Neuronal stem cell (in vitro differentiated cells): ENCODE measurements at places on chromosomes 2 and 18.

- no peaks in the 10 kb centered on the region for H3K27me3 ChIP-seq
- no peak for DNase-seq
- H3K4me3 ChIP-seq, result no peak overlapping the region
- H3K36me3 ChIP-seq, result no peaks in the 10 kb centered on the region
- peaks cover 8% of the 10 kb centered on the region for H3K4me1 ChIP-seq
These were observed 75.9 kb downstream of the TXNL1 start for GRCh38 chr18:56562479-56562878.

DNA sequence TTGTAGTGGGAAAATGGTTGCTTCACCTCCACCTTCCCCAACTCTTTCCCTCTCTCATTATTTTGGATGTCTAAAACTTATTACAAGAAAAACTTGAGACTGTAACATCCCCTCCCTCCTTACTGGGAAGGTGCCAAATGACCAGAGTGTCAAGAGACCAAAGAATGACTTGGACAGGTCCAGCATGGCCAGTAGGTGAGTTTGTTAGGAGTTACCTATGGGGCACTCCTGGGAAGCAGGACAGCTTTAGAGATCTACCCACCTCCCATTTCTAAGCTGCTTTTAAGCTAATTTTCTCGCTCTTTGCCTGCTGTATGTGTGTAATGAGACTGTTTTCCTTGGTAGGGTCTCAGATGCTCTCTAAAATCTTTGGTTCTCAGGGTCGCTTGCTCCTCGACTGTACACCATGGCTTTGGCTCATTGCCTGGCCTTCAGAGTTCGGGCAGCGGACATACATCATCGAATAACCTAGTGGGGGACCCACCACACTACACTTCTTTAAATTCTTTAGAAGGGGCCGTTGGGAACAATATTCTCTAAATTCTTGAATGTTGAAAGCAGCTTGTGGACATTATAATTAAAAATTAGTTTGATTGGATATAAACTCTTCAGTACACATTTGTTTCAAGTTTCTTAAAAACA is 45.2 kb downstream of the SLC30A6 start:
- no peak for DNase-seq
- H3K4me1 ChIP-seq, result no peaks in the 10 kb centered on the region
- H3K36me3 ChIP-seq, result peaks cover 61% of the 10 kb centered on the region
- no peak overlapping the region for H3K27ac ChIP-seq
- H3K4me3 ChIP-seq, result no peak overlapping the region

DNA sequence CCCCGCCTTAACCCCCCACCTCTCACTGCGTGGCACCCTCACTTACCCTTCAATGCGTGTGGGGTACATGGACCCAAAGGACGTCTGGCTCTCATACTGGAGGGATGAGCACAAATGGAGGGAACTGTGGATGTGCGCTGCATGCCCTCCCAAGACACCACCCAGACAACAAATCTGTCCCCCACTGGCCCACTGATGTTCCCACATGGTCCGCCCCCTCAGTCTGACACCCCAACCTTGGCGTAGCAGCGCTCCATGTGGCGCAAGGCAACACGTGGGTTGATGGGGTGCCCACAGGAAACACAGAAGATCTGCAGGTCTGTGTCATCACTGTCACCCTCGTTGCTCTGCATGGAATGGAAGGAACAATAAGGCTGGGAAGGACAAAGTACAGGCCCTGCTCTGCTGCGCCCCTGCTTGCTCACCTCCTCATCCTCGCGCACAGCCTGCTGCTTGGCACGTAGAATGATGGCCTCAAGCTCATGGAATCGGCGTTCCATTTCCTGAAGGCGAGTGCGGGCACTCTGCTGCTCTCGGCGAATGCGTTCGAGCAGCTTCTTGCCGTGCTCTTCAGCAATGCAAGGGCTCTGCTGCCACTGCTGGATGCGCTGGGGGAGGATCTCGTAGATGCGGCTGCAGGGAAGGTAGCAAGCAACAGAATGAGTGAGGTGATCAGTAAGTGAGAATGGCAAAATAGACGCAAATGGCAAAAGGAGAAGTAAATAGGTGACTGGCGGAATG is 2.3 kb upstream of the MBD1 start:
- no peak for DNase-seq
- H3K4me3 ChIP-seq, result no peak overlapping the region
- peaks cover 6% of the 10 kb centered on the region for H3K4me1 ChIP-seq
- H3K27me3 ChIP-seq, result no peaks in the 10 kb centered on the region

DNA sequence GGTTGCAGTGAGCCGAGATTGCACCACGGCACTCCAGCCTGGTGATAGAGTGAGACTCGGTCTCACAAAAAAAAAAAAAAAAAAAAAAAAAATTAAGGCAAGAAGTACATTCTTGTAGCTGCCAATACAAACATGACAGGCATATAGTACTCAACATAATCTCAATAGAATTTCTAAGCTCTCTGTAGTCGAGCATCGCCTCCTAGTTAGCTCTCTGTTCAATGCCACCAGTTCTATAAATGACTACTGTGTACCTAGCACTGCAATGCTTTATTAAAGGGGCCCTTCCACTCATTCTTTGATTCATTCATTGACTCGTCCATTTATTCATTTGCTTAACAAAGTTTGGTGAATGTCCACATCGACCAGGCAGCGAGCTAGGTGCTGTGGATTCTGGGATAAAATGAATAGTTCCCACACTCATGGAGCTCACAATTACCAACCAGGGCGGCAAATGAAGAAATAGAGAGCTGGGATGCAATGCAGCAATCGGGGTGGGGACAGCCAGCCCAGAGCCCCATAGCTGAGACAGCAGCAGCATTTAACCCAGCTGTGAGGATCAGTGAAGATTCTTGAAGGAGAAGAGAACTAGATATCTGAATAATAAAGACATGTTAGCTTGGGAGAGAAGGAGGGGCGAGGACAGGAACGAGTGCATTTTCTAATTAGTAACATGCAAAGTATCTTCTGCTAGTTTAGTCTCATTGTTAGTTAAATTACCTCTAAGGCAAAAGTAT is 349.8 kb downstream of the LPIN1 start:
- H3K4me1 ChIP-seq, result peaks cover 8% of the 10 kb centered on the region
- no peak for DNase-seq
- no peaks in the 10 kb centered on the region for H3K36me3 ChIP-seq

DNA sequence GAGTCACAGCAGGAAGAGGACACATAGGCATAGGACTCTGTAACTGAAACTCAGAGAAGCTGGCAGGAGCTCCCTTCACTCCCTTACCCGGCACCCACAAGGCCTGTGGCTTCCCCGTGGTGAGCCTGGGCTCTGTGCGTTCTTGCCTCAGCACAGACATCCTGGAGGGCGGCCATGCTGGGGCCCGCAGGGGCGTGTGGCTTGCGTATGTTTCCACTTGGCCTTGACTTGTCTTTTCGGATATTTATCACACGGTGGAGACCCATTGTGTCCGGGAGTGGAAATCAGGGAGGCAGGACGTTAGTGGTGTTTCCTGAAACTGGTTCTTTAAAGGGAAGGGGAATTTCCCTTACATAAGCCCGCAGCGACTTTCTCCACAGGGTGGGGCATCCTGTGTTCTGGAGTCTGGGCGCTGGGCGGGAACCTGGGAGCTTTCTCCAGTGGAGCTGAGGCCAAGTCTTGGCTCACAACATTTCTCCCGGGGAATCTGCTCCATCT is 49.9 kb upstream of the EML6 start:
- no peak for DNase-seq
- H3K27me3 ChIP-seq, result no peaks in the 10 kb centered on the region
- no peak overlapping the region for H3K4me3 ChIP-seq
- no peaks in the 10 kb centered on the region for H3K4me1 ChIP-seq
- peaks cover 11% of the 10 kb centered on the region for H3K36me3 ChIP-seq

- no peaks in the 10 kb centered on the region for H3K4me1 ChIP-seq
- no peaks in the 10 kb centered on the region for H3K36me3 ChIP-seq
- no peak for DNase-seq
- peaks cover 18% of the 10 kb centered on the region for H3K27me3 ChIP-seq
- H3K27ac ChIP-seq, result no peak overlapping the region
These were observed 21.6 kb downstream of the KCNG2 start for GRCh38 chr18:79819064-79819967.

DNA sequence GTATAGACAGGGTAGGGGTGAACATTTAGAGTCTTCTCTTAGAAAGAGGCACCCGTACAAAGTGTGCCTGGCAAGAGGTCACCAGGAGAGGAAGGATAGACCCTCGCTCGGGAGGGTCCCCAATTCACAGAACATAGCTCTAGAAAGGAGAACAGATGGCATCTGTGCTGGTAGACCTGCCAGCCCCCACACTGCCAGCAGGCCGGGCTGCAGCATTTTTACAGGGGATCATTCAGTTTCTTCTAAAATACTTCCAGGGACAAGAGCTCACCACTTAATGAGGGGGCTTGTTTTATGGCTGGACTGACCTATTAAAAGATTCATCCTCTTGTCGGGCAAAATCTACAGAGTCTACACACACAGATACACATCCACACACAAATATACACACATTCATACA is 149.9 kb downstream of the SEPTIN10 start:
- no peak for DNase-seq
- no peak overlapping the region for H3K4me3 ChIP-seq
- H3K27me3 ChIP-seq, result no peaks in the 10 kb centered on the region

DNA sequence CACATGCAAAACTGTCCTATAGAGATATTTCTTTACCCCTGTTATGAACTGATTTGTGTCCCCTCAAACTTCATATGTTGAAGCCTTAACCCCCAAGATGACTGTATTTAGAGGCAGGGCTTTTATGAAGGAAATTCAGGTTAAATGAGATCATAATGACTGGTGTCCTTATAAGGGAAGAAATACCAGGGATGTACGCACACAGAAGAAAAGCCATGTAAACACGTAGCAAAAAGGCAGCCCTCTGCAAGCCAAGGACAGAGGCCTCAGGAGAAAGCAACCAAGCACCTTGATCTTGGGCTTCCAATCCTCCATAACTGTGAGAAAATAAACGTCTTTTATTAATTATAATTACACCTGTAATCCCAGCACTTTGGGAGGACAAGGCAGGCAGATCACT is 101.3 kb upstream of the NDUFV2 start:
- H3K4me3 ChIP-seq, result no peak overlapping the region
- DNase-seq, result no peak
- H3K36me3 ChIP-seq, result no peaks in the 10 kb centered on the region
- H3K4me1 ChIP-seq, result peaks cover 5% of the 10 kb centered on the region

DNA sequence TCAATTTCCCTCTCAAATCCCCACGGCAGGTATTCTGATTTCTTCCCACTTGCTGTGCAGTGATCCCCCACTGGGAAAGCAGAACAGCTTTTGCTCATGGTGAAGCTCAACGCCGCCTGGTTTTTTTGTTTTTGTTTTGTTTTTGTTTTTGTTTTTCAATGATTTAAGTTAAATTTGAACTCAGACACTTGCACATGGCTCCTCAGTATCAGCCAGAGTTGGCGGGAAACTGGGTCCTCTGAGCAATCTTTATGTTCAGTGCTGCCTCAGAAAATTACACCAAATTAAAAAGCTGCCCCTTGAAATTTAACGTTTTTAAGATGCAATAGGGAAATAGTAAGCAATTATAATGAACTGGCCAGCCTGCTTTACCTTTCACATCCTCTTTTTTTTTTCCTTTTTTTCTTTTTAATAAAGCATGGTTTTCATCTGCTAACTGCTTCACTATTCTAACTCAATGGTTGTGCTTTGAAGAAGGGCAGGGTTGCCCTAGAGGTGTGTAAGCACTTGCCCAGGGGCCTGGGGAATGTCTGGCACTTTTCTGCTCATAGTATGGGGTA is 277.0 kb upstream of the HNRNPA3 start:
- no peaks in the 10 kb centered on the region for H3K36me3 ChIP-seq

- no peaks in the 10 kb centered on the region for H3K4me1 ChIP-seq
- H3K27ac ChIP-seq, result no peak overlapping the region
These were observed 14.6 kb downstream of the EML4 start for GRCh38 chr2:42183775-42184174.

DNA sequence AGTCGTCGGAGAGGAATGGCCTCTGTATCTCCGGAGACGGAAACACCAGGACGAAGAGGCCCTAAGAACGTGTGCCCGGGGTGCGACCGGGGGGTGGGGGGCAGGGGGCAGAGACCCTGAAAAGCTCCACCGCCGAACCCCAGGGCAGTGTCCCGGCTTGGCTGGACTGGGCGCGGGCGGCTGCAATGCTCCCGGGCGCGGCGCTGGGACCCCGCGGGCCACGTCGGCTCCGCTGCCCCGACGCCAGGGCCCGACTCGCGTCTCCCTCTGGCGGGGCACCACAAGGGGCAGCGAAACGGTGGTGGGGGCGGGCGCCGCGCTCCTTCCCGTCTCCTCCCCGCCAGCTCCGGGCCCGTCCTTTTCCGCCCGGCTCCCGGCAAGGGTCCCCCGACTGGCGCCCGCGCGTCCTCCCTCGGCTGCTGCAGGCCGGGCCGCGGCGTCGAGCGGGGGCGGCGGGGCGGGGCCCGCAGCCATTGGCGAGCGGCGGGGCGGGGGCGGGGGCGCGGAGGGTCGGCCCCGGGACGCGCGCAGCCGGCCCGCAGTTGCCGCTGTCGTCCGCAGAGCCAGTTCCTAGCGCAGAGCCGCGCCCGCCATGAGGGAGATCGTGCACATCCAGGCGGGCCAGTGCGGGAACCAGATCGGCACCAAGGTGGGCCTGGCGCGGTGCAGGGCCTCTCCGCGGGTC is at the start of gene TUBB6:
TSS of gene TUBB6 (plus strand) at position 541 of the 685 bp plus-strand sequence. CDS start at position 593, 52 bp downstream.
- peaks cover 31% of the 10 kb centered on the region for H3K36me3 ChIP-seq
- H3K4me3 ChIP-seq, result peak within 1 kb of the TSS; percentile 93
- peak within 1 kb of the TSS; percentile 35 for H3K27ac ChIP-seq

DNA sequence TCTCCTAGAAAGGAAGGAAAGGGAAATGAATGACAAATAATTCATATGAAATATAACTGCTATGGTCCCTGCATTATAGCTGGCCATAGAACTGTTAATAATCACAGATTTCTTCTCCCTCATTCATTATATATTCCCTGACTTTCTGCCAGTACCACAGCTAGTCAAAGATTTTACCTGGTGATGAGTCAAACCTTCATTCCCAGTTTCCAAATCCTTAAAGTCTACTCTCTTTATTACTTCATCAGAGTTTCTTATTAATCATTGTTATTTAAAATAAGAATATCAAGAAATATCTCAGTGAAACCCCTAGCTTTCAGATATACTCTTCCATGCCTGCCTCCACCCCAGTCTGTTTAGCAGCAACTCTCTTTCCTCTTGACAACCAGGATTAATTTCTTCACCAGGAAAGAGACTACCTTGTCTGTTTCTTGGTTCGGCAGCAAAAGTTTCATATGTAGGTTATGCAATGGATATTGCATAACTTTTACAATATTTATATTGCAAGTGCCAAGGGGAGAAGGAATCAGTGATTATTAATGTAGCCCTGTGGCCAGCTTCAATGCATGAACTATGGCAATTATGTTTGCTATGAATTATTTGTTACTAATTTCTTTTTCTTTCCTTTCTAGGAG is 533.8 kb downstream of the FBXO15 start:
- H3K4me3 ChIP-seq, result no peak overlapping the region
- no peak for DNase-seq
- H3K27me3 ChIP-seq, result no peaks in the 10 kb centered on the region
- H3K36me3 ChIP-seq, result no peaks in the 10 kb centered on the region
- H3K4me1 ChIP-seq, result no peaks in the 10 kb centered on the region

GRCh38 chr2:19865151-19865550 is 36.6 kb downstream of the TTC32 start:
- peaks cover 68% of the 10 kb centered on the region for H3K27me3 ChIP-seq
- H3K36me3 ChIP-seq, result no peaks in the 10 kb centered on the region
- no peak for DNase-seq
- no peak overlapping the region for H3K27ac ChIP-seq
- peaks cover 2% of the 10 kb centered on the region for H3K4me1 ChIP-seq
